ENCODE measurements at places on chromosomes 3 and 15. TPM values are rescaled to one million over a fixed set of nuclear protein-coding genes. Genes with fewer than 3 reads are reported as not detected.

The SAXO2 gene
- total RNA-seq: 2.6 TPM

The GRK7 gene
- not detected for total RNA-seq

DNA sequence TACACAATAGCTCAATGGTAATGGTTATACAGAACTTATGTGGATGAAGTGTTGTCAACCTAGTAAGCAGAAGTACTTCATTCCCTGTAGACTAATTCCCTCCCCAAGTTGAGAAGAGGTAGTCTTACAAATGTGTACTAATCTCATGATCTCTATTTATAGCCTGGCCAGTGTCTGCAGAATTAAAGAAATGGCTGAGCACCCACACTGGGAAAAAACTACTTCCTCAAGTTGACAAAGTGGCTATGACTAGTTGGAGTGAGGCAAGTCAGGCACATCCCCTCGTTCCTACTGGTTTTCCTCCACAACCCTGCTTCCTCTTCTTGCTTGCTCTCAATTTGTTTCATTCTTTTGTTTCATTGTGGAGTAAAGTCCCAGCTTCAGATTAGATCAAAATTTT is 566.7 kb upstream of the ZNF717 start:
- no peak for DNase-seq

DNA sequence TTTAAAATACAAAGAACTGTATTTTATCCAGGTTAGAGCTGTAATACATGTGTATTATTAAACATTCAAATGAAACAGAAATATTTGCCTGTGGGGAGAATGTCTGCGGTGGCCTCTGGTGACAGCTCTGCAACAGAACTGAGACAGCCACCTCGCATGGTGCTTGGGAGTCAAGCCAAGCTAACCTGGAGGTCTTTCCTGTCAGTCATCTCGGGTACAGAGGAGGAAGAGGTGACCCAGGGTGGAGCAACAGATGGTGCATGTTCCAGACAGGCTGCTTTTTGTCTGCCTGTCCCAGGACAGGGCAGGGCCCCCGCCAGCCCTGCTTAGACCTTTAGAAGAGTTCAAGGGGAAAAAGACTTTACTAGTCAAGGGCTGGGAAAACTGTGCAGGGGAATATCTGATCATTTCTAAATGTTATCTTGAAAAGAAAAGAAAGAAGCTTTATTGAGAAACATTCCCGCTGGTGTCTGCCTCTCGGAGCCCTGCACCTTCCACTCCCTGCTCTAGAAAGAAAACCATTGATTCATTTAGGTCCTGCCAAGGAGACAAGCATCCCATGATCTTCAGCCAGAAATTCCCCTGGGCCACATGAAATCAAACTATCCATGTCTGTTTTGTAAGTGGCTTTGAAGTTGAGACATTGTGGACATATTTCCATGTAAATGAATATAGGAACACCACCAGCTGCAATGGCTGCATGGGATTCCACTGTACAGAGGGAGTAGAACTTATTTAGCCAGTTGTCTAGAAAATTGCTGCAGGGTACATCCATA is 5.5 kb upstream of the NR2E3 start:
- DNase-seq: no peak

GRCh38 chr3:121962443-121962842 is 59.6 kb downstream of the ILDR1 start:
- no peak for DNase-seq

Data from left ventricle myocardium inferior (tissue), 1 donor.